Stimulated activated CD4-positive, alpha-beta T cell treated with anti-CD3 and anti-CD28 coated beads, Interleukin-12 subunit alpha, Interleukin-12 subunit beta, amount 100 ng/mL, for 4 hours (primary cell): ENCODE measurements at places on chromosomes 12 and 14.

DNA sequence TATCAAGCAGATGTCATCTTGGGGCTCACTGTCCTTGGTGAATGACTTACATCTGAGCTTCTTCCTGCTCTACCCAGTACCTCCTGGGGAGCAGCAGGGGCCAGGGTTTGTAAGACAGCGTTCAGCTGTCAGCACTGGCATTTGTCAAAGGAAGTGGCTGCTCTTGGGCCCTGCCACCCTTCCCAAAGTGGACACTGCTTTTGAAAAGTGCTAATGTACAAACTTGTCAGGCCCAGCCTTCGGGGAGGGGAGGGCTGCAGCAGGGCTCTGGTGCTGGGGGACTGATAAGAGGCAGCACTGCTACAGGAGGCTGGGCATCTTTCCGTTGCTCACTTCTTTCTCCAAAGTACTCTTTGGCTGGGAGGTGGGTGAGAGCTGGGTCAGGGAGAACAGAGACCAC lies 59.8 kb upstream of the RBM19 start:
- no peak for DNase-seq

DNA sequence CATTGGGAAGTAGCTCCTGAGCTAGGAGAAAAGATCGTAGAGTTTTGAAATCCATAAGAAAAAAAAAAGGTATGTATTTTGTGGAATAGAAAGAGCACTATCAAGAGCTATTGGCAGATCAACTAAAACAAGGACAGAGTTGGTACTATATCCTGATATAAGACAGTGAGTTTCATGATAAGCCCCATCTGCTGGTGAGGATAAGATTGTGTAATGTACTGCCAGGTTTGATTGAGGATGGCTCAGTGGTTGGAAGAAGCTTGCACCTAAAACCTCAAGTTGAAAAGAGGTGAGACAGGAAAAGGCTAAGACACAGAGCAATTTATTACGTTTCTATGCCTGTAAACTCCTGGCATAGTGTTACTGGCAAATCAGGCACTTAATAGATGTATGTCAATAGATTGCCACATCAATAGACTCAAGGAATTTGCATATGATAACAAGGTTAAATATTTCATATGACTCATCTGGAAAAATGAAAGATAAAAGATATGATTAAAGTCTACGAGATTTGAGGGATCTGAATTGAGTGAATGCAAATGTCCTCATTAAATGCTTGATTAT lies 525.6 kb downstream of the FLRT2 start:
- no peak for DNase-seq

GRCh38 chr14:105701456-105702274 lies 175.3 kb downstream of the TMEM121 start:
- DNase-seq: no peak

- no peak for DNase-seq
Observed at GRCh38 chr14:29927376-29928116, at the start of gene PRKD1. Gene PRKD1, minus strand, starts transcription at chr14:29927847.

DNA sequence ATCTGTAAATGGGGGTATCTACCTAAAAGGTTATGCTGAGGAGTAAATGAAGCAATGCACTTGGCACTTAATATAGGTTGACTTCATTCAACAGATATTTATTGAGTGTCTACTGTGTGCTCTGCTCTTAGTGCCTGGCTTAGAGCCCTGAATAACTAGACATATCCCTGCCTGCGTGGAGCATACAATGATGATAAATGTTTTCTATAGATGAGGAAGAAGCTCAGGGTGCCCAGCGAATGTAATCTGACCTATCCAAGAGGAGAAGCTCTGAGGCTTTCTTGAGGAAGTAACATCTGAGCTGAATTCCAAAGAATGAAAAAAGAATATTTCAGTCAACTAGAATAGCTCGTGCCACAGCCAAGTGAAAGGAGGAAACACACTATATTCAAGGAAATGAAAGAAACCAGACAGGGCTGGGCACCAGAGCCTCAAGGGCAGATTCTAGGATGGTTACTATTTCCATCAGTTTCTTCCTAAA lies 17.9 kb upstream of the HIGD1C start:
- DNase-seq: no peak

DNA sequence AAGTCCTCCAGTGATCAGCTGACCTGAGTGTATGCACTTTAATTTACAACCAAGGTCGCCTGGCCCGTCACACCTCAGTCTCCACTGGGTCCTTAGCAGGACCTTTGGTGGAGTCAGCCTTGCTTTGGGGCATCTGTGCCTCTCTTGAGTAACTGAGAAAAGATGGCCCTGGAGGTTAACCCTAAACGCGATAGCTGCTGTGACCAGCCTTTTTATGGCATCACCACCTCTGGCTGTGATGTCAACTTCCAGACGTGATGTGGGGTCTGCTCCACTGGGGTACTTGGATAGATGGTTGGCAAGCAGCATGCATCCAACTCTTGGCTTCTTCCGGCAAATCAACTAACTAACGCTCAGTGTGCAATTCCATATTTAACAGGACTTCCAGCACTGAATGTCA lies 122.8 kb upstream of the RTL1 start:
- DNase-seq: no peak

DNA sequence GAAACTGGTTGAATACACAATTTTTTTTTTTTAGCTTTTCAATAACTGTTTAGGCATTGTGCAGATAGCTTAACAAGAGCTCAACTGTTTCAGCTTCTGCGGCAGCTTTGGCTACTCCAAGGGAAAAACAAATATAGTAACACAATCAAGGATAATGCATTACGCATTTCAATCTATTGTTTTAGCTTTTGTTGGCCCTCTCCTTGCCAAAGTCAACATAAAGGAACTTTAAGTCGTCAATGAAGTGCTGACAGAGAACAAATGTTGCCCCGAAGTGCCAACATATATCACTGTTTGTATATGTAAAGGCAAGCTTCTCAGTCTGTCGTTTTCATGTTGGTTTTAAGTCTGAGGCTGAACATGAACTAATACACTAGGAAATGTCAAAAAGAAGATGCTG lies 1087.4 kb upstream of the FLRT2 start:
- DNase-seq: no peak

DNA sequence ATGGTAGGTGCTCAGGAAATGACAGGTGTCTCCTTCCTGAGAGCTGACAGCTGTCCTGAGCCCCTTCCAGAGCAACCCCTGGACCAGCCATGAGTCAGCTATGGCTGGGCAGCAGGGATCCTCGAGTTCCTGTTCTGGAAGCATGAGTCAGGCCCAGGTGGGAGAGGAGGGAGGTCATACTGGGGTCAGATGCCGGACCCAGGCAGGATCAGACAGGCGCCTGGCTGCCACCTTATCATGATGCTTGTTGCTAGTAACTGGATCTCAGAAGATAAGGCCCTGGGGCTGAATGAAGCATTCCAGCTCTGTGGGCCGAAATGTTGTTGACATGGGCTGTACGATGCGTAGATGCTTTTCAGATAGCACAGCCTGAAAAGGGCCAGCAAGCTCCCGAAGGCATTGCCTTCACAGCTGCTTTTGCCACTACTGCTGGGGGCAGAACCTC lies 17.4 kb upstream of the KRT7 start:
- no peak for DNase-seq

DNA sequence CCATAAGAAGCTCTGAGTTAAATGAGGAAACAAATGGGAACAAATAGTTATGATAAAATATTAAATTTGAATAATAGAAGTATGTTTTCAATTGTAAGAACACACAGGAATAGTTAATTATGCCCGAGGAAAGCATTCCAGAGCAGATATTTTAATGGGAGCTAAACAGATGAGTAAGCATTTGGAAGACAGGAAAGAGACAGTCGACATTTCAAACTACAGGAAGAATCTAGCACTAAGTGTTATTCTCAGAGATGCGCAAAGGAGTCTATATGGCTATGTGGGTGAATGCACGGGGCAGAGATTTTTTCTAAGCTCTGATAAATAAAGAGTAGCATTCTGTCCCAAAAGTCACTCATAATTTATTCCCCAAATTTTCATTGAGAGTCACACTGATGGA lies 64.5 kb upstream of the SSTR1 start:
- no peak for DNase-seq

DNA sequence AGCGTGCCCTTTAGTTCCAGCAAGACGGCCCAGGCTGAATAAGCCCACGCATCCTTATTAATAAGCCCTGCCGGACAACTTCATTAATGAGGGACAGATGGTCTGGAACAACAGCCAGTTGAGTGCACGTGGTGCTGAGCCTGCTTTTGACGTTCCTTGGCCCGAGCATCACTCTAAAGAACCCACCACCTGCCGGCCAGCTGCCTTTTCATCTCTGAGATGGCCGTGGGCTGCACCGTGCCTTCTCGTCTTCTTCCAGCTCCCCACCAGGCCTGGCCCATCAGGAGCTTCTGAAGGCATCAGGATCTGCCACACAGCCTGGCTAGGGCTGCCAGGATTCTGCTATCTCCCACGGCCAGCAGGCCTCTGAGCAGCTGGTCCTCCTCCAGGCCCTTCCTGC lies 80.0 kb downstream of the AACS start:
- no peak for DNase-seq

DNA sequence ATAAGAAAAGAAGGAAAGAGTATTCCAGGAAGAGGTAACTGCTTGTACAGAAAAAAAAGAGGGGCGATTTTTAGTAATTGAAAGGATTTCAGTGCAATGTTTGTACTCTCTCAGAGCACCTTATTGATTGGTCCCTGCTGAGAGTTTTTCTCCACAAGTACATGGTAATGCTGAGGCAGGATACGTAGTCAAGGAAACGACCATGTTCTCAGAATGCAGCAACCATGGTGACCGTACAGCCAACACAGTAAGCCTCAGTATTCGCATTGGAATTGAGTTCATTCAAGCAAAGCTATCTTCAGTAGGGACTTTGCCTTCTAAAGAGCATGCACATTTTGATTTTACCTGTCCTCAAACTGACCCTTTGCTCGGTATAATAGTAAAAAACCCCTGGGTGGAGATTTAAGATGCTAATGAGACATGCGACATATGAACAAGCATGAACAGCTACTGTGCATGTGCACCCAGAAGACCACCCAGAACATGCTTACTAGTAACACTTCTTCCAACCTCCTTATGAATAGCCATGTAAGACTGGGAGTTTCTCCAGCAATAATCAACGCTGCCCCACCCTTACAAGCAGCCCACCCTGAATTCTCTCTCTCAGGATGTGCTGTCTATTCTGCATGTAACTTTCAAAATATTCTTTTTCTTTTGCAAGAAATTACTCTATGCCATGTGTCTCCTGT lies 6.2 kb upstream of the SLC41A2 start:
- no peak for DNase-seq

- no peak for DNase-seq
Observed at GRCh38 chr14:22036541-22037239, 363.1 kb upstream of the OR4E1 start.
